ENCODE measurements at places on chromosomes 7 and 10.

DNA sequence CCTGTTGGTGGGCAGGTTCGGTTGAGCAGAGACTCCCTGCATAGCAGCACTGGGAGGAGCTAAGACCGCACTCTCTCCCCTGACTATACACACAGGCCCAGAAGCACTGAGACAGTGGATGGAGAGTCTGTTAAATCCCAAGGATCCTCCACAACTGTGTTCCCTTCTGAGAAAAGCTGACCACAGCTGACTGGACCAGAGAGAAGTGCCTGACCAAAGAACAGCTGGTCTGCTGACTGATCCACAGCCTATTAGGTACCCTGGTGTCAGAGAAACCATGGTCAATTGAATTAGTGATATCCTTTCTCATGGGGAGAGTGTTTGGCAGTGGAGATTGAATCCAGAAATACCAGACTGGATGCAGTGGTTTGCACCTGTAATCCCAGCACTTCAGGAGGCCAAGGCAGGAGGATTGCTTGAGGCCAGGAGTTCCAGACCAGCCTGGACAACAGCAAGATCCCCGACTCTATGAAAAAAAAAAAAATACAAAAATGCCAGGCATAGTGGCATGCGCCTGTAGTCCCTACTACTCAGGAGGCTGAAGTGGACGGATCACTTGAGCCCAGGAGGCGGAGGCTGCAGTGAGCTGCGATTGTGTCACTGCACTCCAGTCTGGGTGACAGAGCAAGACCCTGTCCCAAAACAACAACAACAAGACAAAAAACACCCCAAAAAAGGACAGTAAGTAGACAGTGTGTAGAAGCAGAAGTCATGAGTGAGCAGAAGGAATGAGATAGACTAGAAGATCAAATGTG lies 25.6 kb downstream of the STYXL1 start:
- DNase-seq = no peak

DNA sequence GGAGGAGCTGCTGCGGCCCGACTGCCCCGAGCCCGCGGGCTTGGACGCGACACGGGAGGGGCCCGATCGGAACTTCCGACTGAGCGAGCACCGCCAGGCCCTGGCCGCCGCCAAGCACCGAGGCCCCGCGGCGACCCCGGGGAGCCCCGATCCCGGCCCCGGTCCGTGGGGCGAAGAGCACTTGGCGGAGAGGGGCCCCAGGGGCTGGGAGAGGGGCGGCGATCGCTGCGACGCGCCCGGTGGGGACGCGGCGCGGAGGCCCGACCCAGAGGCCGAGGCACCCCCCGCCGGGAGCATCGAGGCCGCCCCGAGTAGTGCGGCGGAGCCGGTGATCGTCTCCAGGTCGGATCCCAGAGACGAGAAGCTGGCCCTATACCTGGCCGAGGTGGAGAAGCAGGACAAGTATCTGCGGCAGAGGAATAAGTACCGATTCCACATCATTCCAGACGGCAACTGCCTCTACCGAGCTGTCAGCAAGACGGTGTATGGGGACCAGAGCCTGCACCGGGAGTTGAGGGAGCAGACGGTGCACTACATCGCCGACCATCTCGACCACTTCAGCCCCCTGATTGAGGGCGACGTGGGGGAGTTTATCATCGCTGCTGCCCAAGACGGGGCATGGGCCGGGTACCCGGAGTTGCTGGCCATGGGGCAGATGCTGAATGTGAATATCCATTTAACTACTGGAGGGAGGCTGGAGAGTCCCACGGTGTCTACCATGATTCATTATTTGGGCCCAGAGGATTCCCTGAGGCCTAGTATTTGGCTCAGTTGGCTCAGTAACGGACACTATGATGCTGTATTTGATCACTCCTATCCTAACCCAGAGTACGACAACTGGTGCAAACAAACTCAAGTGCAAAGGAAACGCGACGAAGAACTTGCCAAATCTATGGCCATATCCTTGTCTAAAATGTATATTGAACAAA lies 1.4 kb downstream of the OTUD1 start:
- DNase-seq = peak; percentile 7

- no peak for DNase-seq
Measured at GRCh38 chr7:135650831-135651573, 11.3 kb upstream of the STMP1 start.

- DNase-seq = no peak
Measured at GRCh38 chr7:23341846-23342598, 42.9 kb downstream of the MALSU1 start.

DNA sequence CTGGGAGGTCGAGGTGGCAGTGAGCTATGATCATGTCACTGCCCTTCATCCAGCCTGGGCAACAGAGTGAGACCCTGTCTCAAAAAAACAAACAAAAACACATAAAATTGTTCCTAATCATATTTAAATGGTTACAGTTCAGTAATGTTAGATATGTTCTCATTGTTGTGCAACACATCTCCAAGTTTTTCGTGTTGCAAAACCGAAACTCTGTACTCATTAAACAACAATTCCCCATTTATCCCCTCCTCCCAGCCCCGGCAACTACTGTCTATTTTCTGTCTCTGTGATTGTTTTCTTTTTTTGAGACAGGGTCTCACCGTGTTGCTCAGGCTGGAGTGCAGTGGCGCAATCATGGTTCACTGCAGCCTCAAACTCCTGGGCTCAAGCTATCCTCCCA lies 16.1 kb upstream of the PRXL2A start:
- no peak for DNase-seq

- no peak for DNase-seq
Measured at GRCh38 chr7:22390516-22390915, 33.6 kb upstream of the RAPGEF5 start.

DNA sequence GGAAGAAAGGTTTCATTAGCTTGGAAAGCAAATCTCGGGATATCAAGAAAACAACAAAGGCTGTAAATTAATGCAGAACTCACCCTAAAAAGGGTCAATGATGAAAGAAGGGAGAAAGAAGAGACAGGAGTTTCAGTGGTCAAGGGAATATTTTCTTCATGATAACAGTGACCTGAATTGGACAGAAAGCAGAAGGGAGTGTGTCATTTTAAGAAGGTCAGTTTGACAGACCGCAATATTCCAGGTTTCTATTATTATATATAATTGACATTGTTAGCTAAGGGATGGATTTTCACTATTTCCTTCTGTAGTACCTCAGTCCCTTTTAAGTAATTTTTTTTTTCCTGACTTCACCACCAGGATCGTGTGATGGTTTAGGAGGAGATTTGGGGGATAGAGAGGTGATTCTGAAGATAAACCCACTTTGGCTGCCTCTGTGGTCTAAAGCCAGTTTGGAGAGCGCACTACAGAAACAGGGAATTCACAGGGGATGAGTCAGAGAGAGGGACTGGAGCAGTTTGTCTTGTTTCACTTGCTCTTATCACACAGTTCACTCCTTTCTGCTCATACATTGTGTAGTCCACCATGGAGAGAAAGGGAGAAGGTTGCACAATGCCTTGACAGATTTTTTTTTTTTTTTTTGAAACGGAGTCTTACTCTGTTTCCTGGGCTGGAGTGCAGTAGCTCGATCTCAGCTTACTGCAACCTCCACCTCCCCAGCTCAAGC lies 417.9 kb downstream of the AUTS2 start:
- DNase-seq = no peak

- no peak for DNase-seq
Measured at GRCh38 chr7:31815796-31816195, 128.8 kb downstream of the PPP1R17 start.

- DNase-seq = no peak
Measured at GRCh38 chr10:11546581-11546980, 64.9 kb downstream of the USP6NL start.

GRCh38 chr10:2748287-2748686 lies 319.1 kb upstream of the PFKP start:
- no peak for DNase-seq
